ENCODE measurements at places on chromosomes 5 and 9.

- no peak for DNase-seq
Measured at GRCh38 chr5:125263356-125263755, 516.9 kb upstream of the ZNF608 start.

DNA sequence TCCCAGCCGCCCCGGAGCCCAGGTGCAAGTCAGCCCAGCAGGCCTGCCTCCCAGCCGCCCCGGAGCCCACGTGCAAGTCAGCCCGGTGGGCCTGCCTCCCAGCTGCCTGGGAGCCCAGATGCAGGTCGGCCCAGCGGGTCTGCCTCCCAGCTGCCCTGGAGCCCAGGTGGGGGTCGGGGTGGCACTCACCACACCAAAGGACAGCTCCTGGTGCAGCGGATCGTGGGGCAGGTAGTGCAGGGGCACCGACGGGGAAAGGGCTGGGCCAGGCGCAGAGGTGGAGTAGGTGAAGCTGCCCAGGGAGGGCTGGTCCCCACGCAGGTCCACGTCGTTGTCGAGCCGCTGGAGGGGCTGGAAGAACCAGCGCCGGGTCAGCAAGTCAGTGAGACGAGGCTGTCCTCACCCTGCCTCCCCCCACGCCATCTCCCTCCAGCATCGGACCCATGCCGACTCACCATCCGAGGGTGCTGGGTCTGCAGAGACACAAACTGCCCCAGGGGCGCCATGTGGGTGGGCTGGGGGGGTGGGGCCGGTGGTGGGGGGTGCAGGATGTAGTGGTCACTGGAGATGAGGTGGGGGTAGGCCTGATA is 6.7 kb downstream of the RNF44 start:
- DNase-seq: no peak

GRCh38 chr9:110255034-110255462 is 1.3 kb downstream of the TXN start:
- no peak for DNase-seq

DNA sequence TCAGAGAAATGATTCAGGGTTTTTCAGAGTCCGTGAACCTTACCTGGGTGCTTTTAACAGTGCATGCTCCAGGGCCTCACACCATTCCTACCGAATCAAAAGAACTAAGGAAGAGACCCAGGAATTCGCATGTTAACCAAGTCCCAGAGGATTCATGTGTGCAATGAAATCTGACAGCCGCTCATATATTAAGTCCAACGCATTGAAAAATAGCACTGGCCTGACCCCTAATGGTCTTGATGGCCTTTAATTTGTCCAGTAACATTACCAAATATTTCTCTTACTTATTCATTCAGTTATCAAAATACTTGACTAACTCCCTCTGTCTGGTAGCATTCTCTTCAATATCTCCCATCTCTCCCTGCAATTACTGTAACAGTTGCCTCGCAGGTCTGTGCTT is 55.0 kb upstream of the MARCHF11 start:
- no peak for DNase-seq

- DNase-seq: no peak
Measured at GRCh38 chr5:106587-106986, 14.6 kb downstream of the PLEKHG4B start.

DNA sequence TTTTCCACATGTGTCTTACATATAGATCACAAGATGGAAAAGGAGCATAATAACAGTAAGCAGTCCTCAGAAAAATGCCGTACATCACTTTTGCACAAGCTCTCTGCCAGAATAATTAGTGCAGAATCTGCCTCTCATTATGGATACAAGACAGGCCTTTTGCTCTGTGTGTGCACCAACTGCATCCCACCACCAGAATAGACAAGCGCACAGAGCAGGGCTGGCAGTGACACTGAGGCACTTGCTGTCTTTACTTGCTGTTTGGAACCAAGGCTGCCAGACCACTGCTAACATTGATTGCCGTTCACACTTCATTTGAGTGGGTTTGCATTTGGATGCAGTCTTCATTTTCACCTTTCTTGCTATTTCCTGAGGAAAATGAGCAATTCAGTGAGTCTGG is 741.3 kb downstream of the TLE1 start:
- no peak for DNase-seq

DNA sequence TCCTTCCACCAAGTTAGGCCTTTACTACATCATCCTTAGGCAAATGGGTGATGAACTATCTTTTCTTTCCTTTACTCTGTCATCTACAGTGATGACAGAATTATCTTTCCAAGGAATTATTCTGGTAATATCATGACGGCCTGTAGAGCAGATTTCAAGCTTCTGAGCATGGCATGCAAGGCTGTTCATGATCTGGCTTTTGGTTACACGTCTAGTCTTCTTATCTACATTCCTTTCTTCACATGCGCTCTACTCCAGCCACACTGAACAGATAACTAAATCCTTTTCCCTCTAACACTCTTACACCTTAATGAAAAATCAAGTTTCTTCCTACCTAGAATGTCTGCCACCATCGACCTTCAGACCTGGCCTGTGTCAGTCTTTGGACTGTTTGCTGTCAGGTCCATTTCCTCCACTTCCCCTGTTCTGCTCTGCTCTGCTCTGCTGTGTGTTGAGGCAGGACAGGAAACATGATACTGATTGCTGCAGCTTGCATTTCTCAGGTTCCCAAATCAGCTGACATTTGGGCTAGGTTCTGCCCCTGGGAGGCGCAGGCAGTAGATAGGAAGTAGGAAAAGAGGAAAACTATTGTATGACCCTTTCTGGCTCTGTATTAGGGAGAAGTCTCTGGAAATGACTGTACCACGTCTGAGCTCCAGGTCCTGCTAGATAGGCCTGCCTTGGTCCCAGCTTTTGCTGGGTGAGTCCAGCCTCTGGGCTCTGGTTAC is 4.2 kb downstream of the SCGB3A2 start:
- no peak for DNase-seq

- DNase-seq: no peak
Measured at GRCh38 chr5:87582149-87582548, 169.4 kb upstream of the CCNH start.

- peak; percentile 29 for DNase-seq
Measured at GRCh38 chr5:124908581-124909451, 162.4 kb upstream of the ZNF608 start.

GRCh38 chr9:135062254-135062653 is 25.2 kb upstream of the OLFM1 start:
- no peak for DNase-seq

DNA sequence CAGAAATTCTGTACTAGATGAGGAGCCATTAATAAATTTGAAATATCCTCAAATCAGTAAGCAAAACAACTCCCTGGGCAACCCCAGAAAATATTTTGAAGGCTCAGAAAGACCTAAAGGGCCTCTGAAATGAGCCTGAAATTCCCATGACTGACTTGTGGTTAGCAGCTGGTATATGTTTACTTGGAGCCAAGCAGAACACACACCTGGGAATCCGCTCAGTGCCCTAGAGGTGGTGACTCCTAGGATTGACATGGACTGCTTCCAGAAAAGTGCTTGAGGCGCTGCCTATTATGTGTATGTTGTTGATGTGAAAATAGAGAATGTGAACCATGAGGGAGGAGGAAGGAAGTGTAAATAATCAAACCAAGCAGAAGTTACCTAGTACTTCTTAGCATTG is 14.7 kb downstream of the RFK start:
- no peak for DNase-seq

GRCh38 chr9:137114220-137114612 is 317 bp downstream of the DPP7 start:
- DNase-seq: no peak

- DNase-seq: no peak
Measured at GRCh38 chr5:88722546-88723073, 160.4 kb downstream of the MEF2C start.

DNA sequence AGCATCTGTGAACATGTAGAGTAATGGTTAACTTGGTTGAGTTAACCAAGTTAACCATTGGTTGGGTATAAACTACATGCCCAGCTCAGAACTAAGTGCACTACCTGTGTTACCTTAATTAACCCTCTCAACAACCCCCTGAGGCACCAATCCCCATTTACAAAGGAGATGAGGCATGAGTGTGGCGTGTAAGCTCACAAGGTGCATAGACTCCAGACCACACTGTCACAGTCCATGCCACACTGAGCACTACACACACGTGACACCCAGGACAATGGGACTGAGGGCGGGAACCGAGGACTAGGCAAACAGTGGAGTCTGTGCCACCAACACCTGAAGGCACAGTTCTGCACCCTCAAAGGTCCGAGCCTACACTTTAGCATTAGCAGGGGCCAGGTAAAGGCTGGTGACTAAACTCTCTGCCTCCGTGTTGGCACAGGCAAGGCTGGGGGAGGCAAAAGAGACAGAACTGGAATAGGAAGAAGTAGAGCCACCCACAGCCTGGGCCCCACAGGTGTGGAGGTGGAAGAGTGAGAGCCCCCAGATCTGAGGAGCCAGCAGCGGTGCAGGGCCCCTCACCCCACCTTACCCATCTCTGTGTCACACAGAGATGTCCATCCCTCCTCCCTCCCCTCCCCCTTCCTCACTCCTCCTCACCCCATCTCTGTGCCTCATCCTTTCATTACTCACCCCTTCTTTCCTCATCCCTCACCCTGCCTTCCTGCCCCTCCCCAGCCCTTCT is 2.2 kb upstream of the DNAJB5 start:
- DNase-seq: no peak
